ENCODE measurements at places on chromosomes 11 and 22. TPM values are rescaled to one million over a fixed set of nuclear protein-coding genes. Genes with fewer than 3 reads are reported as not detected.

UPB1 gene
- not detected for total RNA-seq

OSBP2 gene
- 10.0 TPM for total RNA-seq

PGA3 gene
- not detected for total RNA-seq

UBE4A gene
- 11.4 TPM for total RNA-seq

OR8H1 gene
- total RNA-seq, result not detected

B4GAT1 gene
- total RNA-seq, result 18.2 TPM

SGSM1 gene
- 0.64 TPM for total RNA-seq

MMP13 gene
- total RNA-seq, result not detected

HEPN1 gene
- not detected for total RNA-seq

Measured in A549 treated with CORT108297 at 1 μM for 4 hours (cell line).